Breast epithelium (tissue), 4 donors: ENCODE measurements at places on chromosomes 16 and 17. TPM values are rescaled to one million over a fixed set of nuclear protein-coding genes. Genes with fewer than 3 reads are reported as not detected.

DNA sequence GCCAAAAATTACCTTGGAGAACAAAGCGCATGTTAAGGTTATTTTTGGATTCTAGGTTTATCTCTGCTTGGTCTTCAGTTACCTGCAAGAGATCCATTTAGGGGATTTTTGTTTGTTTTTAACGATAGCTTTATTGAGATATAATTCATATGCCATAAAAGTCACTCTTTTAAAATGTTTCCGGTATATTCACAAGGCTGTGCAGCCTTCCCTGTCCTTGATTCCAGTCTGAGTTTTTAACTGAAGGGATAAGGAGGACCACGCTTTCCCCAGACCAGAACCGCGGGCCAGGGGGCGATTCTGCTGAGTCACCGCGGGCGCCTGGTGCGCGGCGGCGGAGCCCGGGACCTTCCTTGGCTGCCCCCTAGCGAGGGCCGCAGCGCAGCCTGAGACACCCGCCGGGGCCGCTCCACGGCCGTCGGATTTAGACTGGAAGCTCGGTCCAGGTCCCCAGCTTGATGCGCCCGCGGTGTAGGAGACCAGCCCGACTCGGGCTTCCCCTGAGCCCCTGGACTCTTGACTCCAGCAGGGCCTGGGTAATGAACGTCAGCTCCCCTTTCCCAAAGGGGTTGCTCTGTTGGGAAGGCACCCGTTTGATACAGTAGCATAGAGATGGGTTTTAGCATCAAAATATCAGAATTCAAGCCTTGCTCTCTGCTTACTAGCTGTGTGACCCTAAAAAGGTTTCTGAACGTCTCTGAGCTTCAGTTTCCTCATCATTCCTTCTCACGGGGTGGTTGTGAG is 50.0 kb upstream of the STH start:
- DNase-seq: peak; percentile 28

GRCh38 chr16:9849697-9850245 is 332.5 kb downstream of the GRIN2A start:
- no peak for DNase-seq

GRCh38 chr17:66692421-66692690 is 142.6 kb upstream of the CACNG5 start:
- no peak for DNase-seq

GRCh38 chr17:59311051-59311468 is 20.4 kb upstream of the YPEL2 start:
- DNase-seq: no peak

The GPR179 gene
- under 0.01 TPM for total RNA-seq

- DNase-seq: peak; percentile 29
These were observed 1.3 kb downstream of the CCDC102A start for GRCh38 chr16:57534881-57535658.

The SYT17 gene
- total RNA-seq: 1.9 TPM

GRCh38 chr16:71626018-71626857 is at the start of gene MARVELD3:
TSS of gene MARVELD3 (plus strand) at chr16:71626184. CDS start at chr16:71626230, 46 bp downstream.
- peak; percentile 78 for DNase-seq

The SPOP gene
- 48.3 TPM for total RNA-seq

GRCh38 chr16:56792967-56793366 is 63.0 kb downstream of the NUP93 start:
- DNase-seq: no peak

DNA sequence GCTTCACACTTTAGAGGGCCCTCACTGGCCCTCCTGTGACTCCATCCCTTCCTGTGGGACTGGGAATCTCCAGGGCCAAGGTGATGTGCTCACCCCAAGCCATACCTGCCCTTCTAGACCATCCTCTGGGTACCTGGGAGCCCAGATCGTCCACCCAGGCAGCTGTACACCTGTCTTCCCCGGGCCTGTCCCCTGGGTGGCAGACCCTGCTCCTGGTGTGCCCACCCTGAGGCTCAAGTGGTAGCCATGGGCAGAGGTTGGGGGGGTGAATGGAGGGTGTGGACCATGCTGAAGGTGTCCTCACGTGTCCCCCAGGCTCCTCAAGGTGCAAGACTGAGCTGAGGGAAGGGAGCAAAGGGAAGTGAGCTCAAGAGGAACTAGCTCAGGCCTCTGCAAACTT is 9.3 kb downstream of the CLEC10A start:
- DNase-seq: no peak

DNA sequence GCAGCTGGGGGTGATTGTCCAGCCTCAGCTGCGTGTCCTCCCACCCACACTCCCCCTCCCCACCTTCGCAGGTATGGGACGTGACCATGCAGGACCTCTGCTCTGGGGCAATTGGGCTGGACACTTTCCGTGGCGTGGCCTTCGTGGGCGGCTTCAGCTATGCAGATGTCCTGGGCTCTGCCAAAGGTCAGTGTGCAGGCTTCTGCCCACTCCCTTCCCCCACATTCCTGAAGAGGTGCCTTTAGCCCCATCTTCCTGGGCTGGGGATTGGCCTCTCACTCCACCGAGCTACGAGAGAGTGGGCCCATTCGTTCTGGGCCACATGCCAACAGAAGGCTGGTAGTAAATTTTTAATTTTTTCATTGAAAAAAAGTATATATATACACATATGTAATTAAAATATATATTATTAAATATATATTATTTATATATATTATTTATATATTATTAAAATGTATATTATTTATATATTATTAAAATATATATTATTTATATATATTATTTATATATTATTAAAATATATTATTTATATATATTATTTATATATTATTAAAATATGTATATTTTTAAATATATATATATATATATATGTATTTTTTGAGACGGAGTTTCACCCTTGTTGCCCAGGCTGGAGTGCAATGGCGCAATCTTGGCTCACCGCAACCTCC is 18.5 kb downstream of the PFAS start:
- no peak for DNase-seq
